ENCODE measurements at places on chromosomes 3 and 15.
A peak's percentile ranks its signal among the peaks of the same experiment; 100 is the strongest.

- no peak for DNase-seq
Observed at GRCh38 chr15:58203537-58203936, 65.4 kb downstream of the AQP9 start.

DNA sequence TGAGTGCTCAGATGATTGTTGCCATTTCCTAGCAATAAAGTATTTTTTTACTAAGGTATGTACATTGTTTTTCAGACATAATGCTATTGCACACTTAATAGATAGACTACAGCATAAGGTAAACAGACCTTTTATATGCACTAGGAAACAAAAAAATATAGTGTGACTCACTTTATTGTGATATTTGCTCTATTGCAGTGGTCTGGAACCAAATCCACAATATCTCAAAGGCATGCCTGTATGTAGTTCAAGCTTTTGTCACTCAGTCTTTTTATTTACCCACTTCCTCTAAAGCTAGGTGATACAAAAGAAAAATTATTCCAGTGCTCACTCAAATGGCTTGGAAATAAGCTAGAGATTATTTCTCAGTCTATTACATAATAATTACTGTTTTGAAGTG, 209.9 kb upstream of the VEPH1 start:
- DNase-seq: no peak

- DNase-seq: no peak
Observed at GRCh38 chr15:83322061-83322460, 37.6 kb upstream of the BNC1 start.

- no peak for DNase-seq
Observed at GRCh38 chr3:16886303-16886683, 1.5 kb downstream of the PLCL2 start.

GRCh38 chr3:175007306-175007705, 148.2 kb downstream of the NAALADL2 start:
- no peak for DNase-seq

DNA sequence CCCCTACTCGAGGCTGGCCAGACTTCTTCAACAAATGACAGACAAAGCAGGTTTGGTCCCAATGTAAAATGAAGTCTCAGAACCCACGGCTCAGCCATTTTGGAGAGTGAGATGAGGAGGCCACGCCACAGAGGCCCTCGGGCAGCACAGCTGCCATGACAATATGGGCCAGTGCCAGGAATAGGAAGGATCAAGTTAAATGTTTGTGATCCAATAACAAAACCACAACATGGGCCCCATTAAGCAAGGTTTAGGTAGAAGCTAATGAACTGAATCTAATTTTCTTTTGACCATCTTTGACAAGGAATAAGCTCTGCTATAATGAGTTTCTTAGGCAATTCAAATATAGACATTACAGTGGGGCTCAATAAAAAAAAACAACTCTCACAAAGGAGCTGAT, 52.6 kb downstream of the RFTN1 start:
- no peak for DNase-seq

GRCh38 chr3:123411340-123412040, 37.4 kb downstream of the ADCY5 start:
- peak; percentile 53 for DNase-seq

DNA sequence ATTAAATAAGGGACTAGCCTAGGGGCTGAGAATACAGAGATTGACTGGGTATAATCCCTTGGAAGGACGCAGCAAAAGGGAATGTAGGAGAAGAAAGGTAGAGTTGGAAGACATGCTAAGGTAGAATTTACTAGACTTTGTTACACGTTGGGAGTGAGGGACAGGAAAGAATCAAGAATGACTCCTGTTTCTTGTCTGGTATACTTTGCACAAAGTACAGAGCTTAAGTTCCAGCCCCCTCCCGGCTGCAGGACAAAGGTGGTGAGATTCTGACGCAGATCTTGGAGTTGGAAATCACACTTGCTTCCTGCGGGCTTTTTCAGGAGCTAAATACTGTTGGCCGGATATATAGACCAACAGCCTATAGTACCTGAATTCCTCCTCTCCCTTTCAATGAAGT, 895 bp downstream of the HYKK start:
- DNase-seq: no peak

DNA sequence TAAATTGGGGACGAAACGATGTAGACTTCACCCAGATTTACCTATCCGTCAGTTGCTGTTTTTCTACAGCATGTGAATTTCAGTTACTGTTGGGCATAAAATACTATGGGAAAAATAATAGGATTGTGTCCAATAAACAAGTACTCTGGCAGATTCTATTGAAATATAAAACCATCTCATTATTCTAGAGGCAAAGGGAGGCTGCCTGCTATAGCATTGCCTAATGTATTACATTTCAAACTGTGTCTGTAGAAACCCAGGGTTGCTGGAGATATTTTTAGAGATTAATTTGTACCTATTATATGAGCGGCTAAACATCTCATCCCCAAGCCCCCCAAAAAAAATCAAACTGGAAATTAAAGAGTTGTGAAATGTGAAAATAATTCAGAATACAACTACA, 159.6 kb upstream of the IL12A start:
- no peak for DNase-seq

DNA sequence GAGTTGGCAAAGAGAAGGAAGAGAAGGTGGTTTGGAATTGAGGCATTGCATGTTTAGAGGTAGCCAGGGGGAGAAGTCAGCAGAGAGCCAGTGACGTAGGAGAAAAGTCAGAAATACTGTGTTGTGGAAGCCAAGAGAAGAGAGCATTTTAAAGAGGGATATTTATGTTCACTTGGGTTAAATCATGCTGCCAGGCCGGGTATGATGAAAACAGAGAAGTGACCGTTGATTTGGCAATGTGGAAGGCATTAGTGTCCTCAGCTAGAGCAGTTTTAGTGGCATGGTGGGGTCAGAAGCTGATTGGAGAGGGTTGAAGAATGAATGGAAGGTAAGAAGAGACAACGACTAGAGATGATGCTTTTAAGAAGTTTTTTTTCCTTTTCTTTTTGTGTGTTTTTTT, 24.5 kb downstream of the RASA2 start:
- no peak for DNase-seq

DNA sequence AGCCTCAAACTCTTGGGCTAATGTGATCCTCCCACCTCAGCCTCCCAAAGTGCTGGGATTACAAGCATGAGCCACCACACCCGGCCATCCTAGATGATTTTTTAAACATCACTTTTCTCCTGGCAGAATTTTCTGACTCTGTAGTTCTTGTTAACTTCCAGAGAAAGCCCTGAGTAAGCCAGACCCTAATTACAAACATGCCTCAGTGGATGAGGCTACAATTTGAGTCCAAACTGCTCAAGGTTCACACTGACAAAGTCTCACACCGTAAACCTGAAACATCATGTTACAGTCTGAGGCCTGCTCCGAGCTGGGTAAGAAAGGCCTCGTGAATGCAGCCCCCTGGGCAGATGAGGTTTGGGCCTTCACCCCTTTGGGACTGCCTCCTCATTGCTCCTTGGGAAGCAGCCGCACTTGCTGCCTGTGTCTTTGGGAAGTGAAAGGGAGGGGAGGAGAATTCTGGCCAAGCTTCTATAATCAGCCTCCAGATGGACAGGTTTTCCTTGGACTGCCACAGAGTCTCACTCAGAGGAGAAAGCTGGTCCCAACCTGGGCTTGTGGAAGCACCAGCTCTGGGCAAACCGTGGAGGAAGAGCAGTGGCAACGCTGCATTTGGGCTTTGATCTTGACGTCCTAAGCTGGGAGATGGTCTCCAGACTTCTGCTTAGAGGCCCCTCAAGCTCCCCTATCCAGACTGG, 46.0 kb downstream of the CA12 start:
- no peak for DNase-seq

DNA sequence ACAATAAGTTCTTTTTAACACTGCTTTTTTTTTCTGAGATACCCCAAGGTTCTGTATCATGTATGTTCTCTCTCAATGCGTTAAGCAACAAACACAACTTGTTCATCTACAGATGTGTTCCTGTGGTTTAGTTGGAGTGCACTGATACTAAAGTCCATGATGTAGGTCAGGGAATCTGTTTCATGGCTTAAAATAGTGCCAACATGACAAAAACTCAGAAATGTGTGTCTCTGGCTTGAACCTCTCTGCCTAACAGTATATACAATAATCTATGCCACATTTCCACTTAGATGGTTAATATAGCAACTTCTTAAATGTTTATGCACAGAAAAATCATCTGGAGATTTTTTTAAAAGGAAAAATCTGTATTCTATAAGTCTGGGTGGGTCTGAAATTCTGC, 51.1 kb downstream of the TM4SF18 start:
- no peak for DNase-seq

- DNase-seq: no peak
Observed at GRCh38 chr3:110567029-110567428, 504.6 kb upstream of the NECTIN3 start.

DNA sequence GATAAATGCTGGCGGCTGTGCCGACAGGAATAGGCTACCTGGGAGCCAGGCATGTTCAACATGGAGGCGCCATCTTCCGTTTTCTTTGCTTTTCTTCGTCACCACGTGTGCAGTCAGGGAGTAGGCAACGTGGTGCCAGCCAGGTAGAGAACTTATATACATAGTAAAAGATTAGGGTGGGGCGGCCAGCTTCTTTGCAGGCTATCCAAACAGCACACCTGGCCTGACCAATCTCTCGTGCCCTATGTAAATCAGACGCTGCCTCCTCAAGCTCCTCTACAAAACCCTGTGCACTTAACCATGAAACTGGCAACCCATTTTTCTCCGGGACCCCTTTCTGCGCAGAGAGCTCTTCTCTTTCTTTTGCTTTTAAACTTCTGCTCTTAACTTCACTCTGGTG, 28.6 kb upstream of the OR5K4 start:
- no peak for DNase-seq

GRCh38 chr15:78213425-78213750, 21.0 kb downstream of the ACSBG1 start:
- no peak for DNase-seq

GRCh38 chr15:85773970-85774369, 20.8 kb downstream of the KLHL25 start:
- DNase-seq: peak; percentile 55

DNA sequence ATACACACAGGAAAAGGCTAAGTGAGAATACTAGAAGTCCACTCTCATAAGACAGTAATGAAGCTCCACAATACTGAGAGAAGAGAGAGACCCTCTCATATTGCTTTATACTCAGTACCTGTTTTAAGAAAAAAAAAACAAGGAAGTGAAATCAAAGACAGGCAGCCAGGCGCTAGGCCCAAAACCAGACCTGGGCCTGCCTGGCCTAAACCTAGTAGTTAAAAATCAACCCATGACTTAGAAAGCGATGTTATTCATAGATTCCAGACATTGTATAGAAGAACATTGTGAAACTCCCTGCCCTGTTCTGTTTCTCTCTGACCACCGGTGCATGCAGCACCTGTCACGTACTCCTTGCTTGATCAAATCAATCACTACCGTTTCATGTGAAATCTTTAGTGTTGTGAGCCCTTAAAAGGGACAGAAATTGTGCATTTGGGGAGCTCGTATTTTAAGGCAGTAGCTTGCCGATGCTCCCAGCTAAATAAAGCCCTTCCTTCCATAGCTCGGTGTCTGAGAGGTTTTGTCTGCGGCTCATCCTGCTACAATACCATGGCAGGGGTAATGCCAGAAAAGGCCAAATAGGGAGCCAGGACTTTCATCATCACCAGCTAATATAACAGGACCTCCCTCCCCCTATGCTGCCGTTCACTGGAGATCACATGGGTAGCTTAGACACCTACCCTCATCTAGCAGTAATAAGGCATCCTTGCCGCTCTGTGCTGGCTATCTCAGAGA, 1294.1 kb downstream of the NSUN3 start:
- DNase-seq: no peak

DNA sequence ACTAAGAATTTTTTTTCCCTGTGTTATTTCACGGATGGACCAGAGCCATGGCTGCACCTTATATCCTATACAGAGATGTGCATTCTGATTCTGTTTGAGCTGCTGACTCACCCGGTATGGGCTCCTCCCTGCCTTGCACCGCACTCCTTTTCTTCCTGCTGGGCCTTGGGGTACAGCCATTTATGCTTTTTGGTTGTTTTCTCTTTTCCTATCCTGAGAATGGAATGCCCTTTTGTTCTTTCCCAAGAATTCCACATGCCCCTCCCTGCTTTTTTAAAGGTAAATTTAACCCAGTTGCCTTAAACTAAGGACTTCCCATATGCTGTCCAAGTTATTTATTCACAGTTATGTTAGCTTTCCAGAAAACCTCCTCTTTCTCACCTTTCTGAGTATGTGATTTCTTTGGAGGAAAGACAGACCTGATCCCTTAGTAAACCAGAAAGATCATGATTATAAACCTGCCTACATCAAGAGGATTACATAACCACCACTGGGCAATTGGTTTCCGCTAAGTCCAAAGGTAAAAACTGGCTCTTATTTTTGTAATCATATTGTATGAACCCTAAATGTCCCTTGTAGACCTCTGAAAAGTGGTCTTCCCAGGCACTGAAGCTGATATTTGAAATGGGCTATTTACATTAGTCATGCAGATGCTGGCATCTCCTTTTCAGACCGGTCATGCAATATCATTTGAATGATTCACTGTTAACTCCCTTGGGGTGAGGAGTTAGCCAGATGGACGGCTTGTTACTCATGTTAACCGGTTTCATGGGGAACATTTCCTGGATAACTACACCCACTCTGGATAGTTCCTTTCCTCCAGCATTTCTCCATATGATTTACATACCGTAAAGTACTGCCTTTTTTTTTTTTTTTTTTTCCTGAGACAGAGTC, 45.5 kb downstream of the TMOD3 start:
- DNase-seq: no peak

DNA sequence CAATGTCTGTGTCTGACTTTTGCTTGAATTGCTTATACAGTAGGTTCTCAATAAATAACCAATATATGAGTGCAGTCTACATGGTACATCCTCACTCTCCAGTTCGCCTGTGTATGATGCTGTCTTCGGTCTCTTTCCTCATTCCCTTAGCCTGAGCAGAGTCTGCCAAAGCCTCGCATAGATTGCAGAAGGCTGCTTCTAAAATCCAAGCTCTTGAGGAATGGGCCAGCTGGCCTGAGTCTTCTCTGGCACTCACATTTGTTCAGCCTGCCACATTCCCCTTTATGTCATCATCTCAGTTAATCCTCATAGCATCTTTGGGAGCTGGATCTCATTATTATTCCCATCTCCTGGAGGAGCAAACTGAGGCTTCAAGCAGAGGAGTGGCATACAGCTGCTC, 27.2 kb upstream of the ADAMTS7 start:
- DNase-seq: no peak

- peak; percentile 98 for DNase-seq
Observed at GRCh38 chr3:15064835-15065549, at the start of gene MRPS25. MRPS25 (minus strand) TSS chr3:15065315; CDS start chr3:15065194, 121 bp downstream.

All from Right ventricle myocardium inferior (tissue), 1 donor.